ENCODE measurements at places on chromosomes 5 and 9.

- no peak for DNase-seq
Observed at GRCh38 chr5:179256328-179257175, 88.7 kb downstream of the ADAMTS2 start.

DNA sequence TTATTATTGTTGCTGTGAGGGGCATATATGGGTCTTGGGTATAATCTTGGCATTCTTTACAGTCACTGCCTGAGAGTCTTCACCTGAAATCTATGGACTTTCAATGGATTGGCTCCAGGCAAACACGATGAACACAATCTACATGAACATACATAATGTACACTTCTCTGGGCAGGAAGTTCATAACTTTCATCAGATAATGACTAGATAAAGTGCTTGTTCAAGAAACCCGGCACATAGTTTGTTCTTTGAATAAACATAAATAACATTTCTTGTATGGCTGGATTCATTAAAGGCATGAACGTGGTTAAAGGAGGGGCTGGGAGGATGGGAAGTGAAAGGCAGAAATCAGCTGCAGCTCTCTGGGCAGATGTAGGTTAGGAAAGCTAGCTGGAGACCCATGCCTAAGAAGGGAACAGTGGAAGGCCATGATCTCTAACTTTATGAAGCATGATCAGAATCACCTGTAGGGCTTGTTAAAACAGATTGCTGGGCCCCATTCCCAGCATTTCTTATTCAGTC lies 306.9 kb upstream of the EFNA5 start:
- no peak for DNase-seq

DNA sequence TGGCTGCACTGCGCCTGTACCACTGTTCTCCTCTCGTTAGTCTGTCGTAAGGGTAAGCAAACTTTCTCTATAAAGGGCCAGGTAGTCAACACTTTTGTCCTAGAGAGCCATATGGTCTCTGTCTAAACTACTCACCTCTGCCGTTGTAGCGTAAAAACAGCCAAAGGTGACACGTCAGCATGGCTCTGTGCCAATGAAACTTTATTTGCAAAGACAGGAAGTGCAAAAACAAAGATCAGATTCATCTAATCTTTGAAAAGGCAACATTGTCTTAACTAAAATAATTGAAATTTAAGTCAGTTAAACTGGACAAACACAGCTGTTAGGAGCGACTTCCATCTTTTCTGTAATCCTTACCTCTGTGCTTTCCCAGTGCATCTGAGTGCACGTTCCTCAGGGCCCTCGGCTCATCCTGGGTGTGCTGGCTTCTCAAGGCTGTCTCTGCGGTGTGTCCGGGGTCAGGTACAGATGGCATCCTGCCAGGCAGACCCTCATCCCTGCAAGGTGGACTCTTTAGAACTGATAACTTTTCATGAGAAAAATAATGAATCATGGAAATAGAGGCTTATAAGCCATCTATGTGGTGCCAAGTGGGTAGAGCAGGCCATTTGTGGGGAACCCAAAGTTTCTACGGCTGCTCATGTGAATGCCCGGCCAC lies 35.2 kb upstream of the IRX4 start:
- DNase-seq = no peak

DNA sequence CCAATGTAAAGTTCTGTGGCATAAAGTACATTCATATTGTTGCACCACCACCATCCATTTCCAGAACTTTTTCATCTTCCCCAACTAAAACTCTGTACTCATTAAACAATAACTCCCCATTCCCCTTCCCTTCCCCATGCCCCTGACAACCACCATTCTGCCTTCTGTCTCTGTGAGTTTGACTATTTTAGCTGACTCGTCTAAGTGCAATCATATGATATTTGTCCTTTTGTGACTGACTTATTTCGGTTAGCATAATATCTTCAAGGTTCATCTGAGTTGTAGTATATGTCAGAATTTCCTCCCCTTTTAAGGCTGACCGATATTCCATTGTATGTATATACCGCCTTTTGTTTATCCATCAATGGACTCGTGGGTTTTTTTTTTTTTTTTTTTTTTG lies 29.0 kb upstream of the SMU1 start:
- DNase-seq = no peak

GRCh38 chr5:180026320-180026719 lies 45.2 kb downstream of the RNF130 start:
- DNase-seq = no peak

DNA sequence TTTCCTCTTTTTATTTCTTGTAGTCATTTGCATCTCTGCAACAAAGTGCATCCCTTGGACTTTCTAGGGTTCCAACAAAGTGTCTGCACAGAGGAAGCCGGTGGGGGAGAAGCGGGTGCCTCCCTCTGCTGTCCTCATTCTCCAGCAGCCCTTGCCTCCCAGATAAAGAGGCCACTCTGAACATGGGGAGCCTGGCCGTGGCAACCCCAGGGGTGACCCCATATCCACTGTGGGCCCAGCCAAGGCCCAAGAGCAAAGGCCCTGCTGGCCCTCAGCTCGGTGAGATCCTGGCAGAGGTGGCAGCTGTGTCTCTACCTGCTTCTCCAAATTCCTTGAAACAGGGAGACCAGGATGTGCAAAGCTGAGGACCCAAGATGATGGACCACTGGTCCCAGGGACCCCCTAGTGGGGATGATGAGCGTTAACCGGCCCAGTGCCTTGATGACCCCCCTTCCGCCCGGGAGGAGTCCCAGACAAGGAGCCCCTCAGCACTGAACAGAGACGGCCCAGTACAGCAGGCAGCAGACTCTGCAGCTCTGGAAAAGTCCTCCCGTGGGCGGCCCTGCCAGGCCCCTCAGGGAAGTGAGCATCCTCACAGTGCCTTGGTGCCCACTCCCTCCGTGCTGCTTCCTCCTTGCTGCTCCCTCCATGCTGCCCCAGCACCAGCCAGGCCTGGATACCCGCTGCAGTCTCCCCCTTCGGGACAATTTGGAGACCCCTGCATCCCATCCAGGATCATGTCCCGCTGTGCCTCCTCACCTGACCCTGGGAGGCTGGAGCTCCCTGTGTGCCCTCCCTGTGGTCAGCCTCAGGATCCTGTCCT lies 62.5 kb downstream of the MRPL36 start:
- DNase-seq = peak; percentile 33

DNA sequence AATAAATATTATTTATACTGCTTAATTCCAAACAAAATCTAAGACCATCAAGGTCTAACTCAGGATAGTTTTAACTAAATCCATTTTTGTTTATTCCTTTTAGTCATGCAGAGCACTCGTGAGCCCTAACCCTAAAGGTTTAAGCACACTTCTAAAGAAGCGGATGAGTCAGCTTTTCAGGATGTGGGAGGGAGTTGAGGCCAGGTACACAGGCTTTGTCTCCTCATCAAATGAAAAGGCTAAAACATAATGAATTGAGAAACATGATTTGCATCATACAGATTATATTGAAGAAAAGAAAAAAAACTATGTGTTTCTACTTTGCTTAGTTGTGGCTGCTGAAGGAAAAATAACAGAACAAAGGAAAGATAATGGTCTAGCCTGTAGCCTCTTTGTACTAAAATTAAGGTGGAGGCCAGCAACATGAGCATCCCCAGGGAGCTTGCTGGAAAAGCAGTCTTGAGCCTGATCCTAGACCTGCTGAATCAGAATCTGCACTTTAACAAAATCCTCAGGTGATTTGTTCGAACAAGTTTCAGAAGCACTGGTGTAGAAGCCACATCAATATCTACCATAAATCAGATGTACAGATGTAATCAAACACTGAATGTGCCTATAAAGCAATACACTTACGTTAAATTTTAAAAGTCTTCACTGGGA lies 21.1 kb upstream of the ISCA1 start:
- DNase-seq = no peak
